Inflammatory macrophage treated with lipopolysaccharide for 1 hour (primary cell): ENCODE measurements at places on chromosomes 12 and 14.

GRCh38 chr12:67434671-67435370 is 165.7 kb downstream of the CAND1 start:
- DNase-seq = peak; percentile 74

DNA sequence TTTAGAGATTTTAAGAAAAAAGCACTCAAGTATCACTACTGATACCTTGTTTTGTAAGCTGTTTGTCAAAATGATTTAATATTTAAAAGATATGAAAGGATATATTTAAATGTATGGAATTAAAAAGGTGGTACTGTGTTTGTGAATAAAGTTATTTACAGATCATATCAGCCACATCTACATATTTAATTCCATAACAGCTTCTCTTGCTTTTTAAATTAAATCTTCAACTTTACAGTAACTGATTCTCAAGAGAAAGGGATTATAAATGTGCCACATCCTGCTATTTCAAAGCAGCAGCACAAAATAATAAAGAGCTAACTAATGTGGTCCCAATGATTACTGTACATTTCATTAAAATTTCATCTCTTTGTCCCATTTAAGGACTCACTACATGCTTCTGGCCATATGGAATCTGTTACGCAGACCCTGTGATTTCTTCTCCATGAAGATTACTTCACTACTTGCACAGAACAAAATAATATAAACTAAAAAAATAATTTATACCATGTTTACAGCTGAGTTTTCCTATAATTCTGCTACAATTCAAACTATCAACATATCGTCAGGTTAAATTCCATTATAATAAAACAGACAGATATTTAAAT is 117.8 kb downstream of the MED13L start:
- DNase-seq = no peak

DNA sequence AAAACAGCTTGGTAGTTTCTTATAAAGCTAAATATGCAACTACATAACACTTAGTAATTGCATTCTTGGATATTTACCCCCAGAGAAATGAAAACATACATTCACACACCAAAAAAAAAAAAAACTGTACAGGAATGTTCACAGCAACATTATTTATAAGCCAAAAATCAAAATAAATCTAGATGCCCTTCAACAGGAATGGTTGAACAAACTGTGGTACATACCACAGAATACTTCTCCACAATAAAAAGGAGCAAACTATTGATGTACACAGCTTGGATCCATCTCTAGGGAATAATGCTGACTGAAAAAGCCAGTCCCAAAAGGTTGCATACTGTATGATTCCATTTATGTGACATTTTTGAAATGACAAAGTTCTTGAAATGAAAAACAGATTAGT is 62.1 kb upstream of the SLC38A4 start:
- DNase-seq = no peak

- peak; percentile 35 for DNase-seq
Measured at GRCh38 chr12:45729233-45730083, at the start of gene ARID2. Gene ARID2, plus strand, starts transcription at chr12:45729706. Its CDS starts 131 bp downstream, at chr12:45729837.

- DNase-seq = peak; percentile 25
Measured at GRCh38 chr14:55430024-55430690, 10.3 kb downstream of the TBPL2 start.

DNA sequence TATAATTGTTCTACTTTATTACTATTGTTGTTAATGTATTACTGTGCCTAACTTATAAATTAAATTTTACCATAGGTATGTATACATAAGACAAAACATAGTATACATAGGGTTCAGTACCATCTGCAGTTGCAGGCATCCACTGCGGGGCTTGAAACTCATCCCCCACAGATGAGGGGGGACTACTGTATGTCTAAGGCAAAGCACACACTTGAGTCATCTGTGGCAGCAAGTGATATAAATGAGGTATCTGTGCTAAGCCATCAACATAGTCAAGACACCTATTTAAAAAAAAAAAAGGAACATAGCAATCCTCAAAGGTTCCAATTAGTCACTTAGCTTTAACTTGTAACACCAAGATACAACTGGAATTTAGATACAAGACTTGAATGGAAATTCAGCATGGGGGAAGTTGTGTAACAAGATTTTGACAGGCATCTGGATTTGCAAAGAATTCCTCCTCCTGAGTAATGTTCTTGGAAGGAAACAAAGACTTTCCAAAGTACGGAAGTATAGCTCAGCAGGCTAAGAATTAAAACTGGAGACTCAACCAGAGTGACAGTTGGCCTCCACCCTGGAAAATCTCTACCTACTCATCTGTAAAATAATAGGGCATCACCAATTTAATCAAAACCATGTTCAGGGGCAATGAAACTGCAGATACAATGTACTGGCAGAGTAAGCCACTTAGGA is 14.9 kb downstream of the DCAF5 start:
- peak; percentile 47 for DNase-seq

DNA sequence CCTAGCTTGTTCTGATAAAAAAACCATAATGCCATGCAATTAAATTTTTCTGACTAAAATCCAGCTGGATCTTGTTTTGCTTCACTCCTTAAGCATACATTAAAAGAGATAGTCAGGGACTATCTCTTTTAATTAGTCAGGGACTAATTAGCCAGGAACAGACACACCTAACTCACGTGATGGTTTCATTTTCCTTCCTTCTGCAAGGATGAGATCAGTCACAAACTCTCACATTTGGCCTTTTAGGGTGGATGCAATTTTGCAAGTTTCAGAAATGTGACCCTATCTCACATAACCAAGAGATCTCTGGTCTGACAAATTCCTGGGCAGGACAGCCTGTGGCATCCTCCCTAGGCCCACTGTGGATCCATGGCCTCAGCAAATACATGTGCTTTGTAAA is 62.4 kb downstream of the SETD3 start:
- DNase-seq = no peak

- DNase-seq = no peak
Measured at GRCh38 chr12:97324471-97324870, 138.1 kb upstream of the RMST start.

- DNase-seq = peak; percentile 19
Measured at GRCh38 chr14:106790189-106791036, 1264.0 kb downstream of the TMEM121 start.

DNA sequence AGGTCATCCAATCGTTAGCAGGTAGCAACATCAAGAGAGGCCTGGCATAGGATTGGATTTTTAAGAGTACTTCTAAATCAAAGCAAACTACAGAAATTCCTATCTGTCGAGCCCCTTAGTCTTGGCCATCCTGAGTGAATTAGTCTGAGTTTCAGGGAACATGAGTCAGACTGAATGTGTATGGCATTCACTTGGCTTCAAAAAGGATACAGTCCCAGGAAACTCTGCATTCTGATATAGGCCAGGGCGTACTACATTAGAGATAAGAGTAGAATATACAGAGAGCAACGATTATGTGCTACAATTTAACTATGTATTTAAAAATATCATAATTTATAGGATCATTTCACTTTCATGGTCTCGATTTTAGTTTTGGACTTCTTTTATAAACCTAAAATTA is 242.2 kb downstream of the SOX5 start:
- DNase-seq = no peak

- no peak for DNase-seq
Measured at GRCh38 chr12:80576641-80577418, 130.6 kb upstream of the MYF6 start.

DNA sequence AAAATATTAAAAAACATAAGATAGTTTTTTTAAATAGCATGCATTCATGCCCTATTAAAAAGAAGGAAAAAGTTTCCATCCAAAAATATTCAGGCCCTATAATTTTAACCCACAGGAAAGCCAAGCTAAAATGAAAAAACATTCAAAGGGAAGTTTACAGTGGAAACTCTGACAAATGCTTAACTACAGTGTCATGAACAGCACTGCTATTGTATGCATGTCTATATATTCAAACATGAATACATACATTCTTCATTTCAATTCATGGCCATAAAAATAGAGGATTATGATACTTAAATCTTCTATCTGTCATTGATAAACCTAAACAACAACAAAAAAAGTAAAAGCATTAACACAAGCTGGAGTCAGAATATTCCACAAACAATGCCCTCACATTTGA is 67.4 kb downstream of the PPP2R5E start:
- DNase-seq = no peak

- DNase-seq = peak; percentile 69
Measured at GRCh38 chr12:124379938-124380754, 85.3 kb downstream of the RFLNA start.

- DNase-seq = no peak
Measured at GRCh38 chr14:72630374-72630773, 263.5 kb downstream of the DPF3 start.

- DNase-seq = no peak
Measured at GRCh38 chr12:90055071-90055470, 346.4 kb upstream of the ATP2B1 start.

DNA sequence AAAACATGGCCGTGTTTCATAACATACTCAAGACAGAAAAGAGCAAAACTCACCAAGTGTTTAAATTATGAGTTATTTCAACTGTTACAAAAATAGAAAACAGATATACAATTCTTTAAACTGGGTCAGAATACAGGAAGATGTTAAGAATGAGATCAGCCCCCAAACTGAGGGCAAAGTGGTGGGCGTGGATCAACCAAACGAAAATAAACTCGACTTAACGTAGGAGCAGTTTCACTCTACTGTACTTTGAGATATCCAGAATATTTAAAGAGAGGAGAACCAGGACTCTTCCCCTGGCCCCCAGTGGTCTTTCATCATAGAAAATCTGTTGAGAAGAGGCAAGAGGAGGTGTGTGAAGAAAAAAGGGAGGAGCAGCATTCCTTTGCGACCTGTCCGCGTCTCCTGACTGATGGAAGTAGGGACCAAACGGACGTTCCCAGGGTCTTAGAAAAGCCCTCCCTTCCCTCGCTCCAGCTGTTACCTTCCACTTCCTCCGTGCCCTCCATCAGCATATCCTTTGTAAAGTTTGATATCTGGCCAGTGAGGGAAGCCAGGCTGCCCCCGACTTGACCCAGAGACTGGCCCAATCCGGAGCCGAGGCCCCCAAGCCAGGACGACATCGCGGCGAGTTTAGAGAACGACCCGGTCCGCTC is 668 bp downstream of the TRIP11 start:
- peak; percentile 43 for DNase-seq

DNA sequence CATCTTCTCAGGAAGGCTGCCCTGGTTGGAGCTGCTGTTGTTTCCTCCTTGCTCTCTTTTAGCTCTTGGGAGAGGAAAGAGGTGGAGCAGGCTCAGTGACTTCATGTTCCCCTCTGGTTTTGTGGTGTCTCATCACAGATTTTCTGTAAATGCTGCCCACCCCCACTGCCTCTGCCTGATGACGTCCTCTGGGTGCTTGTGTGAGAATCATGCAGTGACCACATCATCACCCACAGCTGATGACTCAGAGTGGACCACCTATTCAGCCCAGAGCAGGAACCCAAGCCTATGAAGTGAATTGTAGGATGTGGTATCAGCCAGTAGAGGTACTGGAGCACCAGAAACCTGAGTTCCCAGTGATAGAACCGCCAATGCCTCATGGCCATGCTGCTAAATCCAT is at the start of gene GZMB:
Gene GZMB, minus strand, starts transcription at position 33 of the 400 bp plus-strand sequence. Its CDS starts 30 bp downstream, at position 3.
- DNase-seq = no peak

- no peak for DNase-seq
Measured at GRCh38 chr14:101560534-101561113, 671 bp upstream of the DIO3 start.

- no peak for DNase-seq
Measured at GRCh38 chr12:105342464-105342863, 12.0 kb downstream of the C12orf75 start.

DNA sequence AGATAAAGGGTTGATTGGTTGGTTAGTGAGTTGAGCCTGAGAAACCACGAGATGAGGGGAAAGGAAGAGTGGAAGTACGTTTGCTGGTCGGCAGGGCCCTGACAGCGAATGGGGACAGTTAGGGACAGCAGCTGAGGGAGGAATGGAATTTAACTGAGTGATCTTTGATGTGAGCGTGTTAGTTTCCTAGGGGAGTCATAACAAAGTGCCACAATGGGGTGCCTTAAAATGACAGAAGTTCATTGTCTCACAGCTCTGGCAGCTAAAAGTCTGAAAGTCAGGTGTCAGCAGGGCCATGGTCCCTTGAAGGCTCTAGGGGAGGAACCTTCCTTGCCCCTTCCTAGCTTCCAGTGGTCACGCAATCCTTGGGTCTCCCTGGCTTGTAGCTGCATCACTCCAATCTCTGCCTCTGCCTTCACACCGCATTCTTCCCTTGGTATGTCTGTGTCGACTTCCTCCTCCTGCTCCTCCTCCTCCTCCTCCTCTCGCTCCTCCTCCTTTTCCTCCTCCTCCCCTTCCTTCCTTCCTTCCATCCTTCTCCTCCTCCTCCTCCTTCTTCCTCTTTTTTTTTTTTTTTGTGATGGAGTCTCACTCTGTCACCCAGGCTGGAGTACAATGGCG is 26.0 kb upstream of the RIN3 start:
- no peak for DNase-seq

DNA sequence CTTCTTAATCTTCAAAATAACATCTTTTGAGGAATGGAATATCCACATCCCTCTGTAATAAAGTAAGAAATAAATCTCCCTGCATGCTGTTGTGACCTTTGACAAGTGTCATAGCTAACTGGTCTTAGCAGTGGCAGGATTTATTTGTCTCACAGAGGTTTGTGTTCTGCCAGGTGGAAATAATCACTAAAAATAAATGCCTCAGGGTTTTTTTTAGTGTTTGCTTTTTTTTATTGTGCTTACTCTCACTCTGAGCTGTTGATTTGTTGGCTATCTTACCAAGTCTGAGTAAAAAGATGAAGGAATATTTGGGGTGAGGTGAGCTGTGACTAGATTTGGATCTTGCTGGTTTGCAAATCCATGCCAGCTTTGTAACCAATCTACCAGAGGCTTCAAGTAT is 285.4 kb downstream of the ALG10B start:
- no peak for DNase-seq

DNA sequence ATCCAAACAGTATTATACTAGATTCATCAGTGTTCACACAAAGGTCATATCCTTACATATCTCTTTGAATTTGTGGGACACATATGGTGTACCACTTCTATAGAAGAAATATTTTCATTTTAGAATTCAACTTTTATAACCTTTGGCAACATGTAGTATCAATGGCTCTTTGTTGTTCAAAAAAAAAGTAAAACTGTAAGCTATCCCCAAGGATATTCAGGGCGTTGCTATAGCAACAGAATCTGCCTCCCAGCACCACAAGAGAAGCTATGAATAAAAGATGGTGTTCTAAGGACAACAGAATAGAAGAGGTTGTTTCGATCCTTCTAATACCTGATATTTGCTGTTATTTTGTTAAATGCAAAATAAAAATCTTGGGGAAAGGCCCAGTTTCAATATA is 139.3 kb downstream of the BRMS1L start:
- DNase-seq = no peak

DNA sequence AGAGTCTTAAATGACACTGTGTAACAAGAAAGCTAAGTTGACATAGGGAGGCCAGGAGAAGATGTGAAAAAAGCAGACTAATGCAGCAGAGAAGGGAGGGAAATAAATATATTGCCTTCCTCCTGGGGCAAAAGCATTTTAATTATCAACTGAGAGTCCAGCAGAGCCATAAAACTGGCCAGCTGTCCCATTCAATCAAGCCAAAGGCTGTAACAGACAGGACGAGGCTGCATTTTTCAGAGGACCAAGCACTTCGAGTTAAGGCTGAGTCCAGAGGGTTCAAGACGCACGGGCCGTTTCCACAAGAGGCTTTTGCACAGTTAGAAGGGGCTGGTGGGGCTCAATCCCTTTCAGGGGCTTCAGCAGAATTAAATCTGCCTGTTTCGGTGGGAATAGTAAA is 20.4 kb downstream of the MAP3K9 start:
- no peak for DNase-seq

- DNase-seq = no peak
Measured at GRCh38 chr12:66636771-66637170, 42.1 kb downstream of the GRIP1 start.
